ENCODE measurements at places on chromosomes 7 and 10.

GRCh38 chr7:22561321-22561811 is 61.4 kb upstream of the STEAP1B start:
- no peak for DNase-seq

DNA sequence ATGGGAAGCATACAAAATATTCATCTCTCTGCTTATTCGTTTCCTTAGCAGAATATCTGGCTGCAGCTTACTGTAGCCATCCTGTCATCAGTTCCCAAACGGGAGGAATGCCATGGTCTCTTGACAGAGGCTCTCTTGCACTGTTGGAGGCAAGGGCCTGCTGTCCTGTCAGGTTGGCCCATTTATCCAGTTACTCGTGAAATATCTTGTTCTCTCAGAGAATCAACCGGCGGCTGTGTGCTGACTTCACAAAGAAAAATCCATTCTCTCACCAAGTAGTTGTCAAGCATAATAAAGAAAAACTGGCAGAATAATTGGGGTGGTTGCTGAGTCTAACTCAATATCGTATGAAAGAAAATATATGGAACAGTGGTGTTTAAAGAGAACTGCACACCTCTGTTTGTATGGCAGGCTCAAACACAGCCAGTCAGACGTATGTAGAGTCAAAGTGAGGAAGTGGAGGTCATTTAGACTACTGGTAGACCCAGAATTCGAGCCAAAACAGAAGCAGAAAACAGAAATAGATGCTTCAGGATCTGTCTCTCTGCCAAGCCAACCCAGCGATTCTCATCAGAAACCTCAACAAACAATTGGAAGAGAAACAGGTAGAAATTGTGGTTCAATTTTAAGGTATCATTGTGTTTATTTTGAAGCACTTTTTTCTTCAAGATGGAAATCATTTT is 349.2 kb upstream of the PRKCQ start:
- no peak for DNase-seq

- no peak for DNase-seq
Observed at GRCh38 chr10:59648711-59649201, 60.9 kb downstream of the SLC16A9 start.

DNA sequence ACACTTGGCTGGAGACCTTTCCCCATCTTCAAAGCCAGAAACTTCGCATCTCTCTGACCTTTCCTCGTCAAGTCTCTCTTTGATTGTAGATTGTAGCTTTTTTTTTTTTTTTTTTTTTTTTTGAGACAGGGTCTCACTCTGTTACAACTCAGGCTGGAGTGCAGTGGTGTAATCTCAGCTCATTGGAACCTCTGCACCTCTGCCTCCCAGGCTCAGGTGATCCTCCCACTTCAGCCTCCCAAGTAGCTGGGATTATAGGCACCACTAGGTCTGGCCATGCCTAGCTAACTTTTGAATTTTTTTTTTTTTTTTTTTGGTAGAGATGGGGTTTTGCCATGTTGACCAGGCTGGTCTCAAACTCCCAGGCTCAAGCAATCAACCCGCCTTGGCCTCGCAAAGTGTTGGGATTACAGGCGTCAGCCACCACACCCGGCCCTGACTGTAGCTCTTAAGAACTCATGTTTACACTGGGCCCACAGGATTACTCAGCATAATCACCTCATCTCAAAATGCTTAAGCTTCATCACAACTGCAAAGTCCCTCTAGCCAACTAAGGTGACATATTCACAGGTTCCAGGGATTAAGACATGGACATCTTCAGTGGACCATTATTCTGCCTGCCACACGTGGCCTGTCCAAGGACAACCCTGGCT is 11.7 kb downstream of the POLL start:
- no peak for DNase-seq

GRCh38 chr7:17123020-17123419 is 175.4 kb upstream of the AHR start:
- DNase-seq, result no peak

- DNase-seq, result no peak
Observed at GRCh38 chr10:47027108-47027783, 116.0 kb downstream of the PTPN20 start.

DNA sequence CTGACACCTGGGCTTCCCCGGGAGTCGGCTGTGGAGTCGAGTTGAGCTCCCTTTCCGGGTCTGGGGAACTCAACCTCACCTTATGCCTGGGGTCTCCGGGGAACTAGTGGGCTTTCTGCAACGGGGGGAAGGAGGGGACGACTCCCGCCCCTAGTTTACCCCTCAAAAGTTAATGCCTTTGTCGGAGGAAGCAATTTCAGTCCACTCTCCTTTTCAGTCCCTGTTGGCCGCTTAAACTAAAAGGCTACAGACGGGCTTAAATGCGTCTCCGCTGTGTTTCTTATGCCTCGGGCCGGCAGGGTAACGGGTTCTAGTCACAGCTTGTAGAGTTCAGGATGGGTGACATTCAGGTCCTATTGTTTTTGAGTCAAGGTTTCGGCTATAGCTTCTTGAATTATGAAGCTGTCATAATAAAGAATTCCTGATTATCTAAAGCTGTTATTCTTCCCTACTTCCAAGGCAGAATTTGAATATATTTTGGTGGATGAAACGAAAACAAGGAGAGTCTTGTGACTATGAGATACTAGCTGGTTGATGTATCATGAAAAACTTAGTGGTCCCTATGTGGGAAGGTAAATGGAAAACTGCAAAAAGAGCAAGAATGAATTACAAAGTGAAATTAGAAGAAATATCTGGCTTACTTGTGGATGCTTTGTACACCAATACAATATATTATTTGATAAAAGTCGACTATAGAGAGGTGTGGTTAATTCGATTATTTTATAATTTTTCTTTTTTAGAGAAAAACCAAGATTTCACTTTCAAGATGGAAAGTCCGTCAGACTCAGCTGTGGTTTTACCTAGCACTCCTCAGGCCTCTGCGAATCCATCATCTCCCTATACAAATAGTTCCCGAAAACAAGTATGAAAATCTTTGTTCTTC is 495 bp downstream of the SFR1 start:
- peak; percentile 17 for DNase-seq

DNA sequence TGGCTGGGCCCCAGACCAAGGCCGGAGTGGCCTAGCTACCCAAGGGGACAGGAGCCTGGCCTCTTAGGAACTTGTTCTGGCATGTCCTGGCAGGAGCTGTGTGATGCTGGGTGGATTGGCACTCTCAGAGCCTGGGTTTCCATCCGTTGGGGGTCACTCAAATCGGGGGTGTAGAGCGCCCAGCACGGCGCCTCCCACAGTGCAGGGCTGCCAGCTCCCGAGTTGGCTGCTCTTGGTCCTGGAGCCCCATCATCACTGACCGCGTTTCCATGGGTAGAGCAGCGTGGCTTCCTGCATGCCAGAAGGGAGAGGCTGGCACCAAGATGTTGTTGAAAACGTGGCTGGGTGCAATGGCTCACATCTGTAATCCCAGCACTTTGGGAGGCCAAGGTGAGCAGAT is 70.3 kb downstream of the UNCX start:
- DNase-seq, result no peak

DNA sequence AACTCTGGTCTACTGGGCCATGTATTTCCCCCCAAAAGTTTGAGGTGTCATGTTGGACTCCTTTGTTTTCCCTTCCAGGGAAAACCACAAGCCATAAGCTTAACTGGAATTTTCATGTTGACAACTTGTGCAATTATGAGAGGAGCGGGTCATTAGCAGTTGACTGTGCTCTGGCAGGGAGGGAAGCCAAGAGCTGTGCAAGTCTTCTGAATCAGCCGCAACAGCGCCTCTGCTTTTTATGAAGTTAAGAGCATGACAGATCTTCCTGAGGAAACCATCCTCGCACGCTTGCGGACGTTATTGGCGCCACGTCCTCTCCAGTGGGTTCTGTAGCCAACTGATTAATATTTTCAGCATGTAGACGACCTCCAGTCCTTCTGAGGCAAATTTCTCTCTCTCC is 148.7 kb upstream of the MKI67 start:
- peak; percentile 7 for DNase-seq

DNA sequence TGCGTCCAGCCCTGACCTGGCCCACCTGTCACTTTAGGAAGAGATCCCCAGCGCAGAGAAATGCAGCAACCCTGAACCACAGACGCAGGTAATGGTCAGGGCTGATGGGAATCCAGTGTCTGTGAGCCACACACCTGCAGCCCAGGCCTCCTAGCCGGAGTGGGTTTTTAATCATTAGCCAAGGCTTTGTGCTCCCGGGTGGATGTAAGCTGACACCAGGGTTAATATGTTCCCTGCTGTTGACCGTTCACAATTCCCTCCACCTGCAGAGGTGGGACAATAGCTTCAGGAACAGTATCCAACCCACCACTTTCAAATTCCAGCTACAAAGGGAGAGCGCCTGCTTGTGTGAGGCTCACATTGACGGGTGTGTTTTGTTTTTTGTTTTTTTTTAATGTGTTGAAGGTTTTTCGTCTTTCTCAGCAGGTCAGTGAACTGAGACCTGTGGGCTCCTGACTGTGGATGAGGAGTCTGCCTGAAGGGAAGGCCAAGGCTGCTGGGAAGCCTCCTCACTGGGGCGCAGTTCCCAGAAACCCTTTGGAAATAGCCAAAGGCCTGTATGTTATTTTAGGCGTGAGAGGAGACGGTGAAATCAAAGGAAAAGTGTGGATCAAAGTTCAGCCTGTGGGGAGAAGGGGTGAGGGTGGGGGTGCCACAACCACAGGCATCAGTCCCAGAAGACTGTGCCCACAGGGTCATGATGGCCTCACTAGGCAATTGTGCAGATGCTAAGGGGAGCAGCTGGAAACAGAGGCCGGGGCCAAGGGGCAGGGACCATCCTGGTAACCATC is 111.1 kb downstream of the TNS3 start:
- DNase-seq, result no peak

DNA sequence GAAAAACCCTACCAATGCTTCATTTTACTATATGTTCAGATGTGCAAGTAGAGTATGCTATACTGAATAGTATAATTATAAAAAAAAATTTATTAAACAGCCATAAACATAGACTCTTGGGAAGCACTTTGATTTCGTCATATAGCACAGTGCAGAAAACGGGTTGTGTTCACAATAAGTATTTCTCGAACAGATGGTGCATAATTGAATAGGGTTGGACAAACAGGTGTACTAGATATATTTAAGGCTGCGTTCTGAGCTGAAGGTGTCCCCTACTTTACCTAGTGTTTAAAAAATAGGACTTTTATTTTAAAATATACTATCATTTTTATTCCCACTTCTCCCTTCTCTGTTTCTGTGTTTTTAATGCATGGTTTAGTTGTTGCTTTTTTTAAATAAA is 841.5 kb downstream of the ANKRD7 start:
- no peak for DNase-seq

DNA sequence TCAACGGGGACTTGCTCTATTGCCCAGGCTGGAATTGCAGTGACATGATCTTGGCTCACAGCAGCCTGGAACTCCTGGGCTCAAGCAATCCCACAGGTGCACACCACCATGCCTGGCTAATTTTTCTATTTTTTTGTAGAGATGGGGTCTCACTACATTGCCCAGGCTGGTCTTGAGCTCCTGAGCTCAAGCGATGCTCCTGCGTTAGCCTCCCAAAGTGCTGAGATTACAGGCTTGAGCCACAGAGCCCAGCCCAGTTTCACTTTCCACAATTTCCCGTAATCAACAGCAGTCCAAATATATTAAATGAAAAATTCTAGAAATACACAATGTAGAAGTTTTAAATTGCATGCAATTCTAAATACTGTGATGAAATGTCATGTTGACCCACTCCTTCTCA is 24.0 kb downstream of the SEPTIN14 start:
- no peak for DNase-seq

- no peak for DNase-seq
Observed at GRCh38 chr10:68955355-68955831, 577 bp upstream of the DDX21 start.

DNA sequence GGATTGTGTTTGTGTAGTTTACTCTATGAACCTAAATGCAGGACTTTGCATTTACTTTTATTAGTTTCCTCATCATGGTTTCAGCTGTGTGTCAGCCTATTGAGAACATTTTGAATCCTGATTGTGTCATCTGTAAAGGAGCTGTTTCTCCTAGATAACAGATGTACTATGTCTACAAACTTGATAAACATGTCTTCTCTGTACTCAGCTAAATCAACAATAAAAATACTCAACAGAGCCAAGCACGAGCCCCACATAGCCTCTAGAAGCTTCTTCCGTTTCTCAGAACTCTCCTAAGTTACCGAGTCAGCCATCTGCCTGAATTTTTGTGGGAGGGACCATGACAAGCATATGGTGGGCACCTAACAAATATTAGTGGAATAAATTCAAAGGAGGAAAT is 234.7 kb downstream of the SKAP2 start:
- no peak for DNase-seq

GRCh38 chr10:33321516-33321915 is 13.0 kb downstream of the NRP1 start:
- no peak for DNase-seq

GRCh38 chr7:100091411-100092181 is 2.8 kb downstream of the COPS6 start:
- DNase-seq, result no peak

DNA sequence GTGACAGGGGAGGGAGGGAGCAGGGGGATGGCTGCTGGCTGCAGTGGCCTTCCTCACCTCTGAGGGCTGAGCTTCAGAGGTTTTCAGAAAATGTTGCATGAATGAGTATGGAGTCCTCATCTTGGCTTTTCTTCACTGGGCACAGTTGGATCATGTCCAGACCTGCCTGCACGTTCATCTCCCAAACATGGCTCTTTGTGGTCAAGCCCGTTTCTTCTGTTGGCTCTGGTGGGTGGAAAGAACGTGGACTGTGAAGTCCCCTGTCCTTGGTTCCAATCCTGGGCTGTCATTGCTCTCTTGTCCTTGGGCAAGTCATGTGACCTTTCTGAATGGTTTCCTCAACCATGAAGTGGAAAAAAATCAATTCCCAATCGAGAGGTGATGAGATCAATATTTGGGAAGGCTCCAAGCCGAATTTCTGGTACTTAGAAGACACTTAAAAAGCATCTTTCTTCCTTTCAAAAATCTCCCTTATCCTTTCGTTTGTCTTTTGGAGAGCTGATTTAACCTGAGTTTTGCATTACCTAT is 34.5 kb downstream of the TSPAN14 start:
- no peak for DNase-seq

- peak; percentile 99 for DNase-seq
Observed at GRCh38 chr10:3172446-3173170, at the start of gene PITRM1. PITRM1 (minus strand) TSS chr10:3172782; CDS start chr10:3172772, 10 bp downstream.

GRCh38 chr10:124532106-124532641 is 70.6 kb downstream of the LHPP start:
- no peak for DNase-seq

GRCh38 chr10:27819781-27820531 is 74.3 kb upstream of the MKX start:
- DNase-seq, result no peak

DNA sequence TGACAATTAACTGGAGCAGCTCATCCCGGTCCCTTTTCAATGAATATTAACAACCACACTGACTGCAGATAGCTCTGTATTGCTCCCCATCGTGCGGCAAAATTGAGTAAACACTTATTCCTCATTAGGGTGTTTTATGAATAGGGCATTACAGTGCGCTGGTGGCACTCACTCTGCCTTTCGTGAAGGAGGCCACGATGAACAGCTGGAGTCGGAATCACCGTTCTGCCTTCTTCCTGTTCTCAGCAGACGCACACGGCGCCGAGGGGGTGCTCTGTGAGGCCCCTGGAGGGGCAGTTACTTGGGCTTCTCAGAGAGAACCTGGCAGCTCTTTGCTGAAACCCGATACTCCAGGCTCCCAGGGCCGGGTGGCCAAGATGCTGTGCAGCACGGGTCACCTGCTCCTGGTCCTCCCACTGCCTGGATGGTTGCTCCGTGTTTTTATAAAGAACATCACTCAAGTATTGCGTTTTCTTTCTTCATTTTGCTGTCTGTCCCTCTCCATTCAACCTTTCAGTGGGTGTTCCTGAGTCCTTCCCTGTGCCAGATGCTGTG is 241.9 kb downstream of the GLRX3 start:
- DNase-seq, result no peak

All from activated CD4-positive, alpha-beta T cell treated with anti-CD3 and anti-CD28 coated beads, Interleukin-2, Interleukin-4, amounts not matched to agents 100 ng/mL and 50 ng/mL, durations not matched to agents 16 hours and 8 hours (primary cell).